ENCODE measurements at places on chromosomes 4 and X.
A peak's percentile ranks its signal among the peaks of the same experiment; 100 is the strongest.

DNA sequence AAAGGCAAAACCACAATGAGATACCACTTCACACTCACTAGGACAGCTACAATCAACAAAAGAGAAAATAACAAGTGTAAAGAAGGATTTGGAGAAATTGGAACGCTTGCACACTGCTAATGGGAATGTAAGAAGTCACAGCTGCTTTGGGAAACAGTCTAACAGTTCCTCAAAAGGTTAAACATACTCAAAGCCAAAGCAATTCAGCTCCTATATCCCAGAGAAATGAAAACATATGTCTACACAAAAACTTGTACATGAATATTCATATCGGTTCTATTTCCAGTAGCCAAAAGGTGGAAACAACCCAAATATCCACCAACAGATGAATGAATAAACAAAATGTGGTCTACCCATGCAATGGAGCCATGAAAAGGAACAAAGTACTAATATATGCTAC lies 64.0 kb downstream of the TEC start:
- no peak for DNase-seq

- peak; percentile 28 for DNase-seq
Measured at GRCh38 chr4:87973283-87974169, 2.0 kb upstream of the SPP1 start.

- no peak for DNase-seq
Measured at GRCh38 chr4:107319386-107319785, 283.3 kb upstream of the DKK2 start.

- no peak for DNase-seq
Measured at GRCh38 chrX:22069586-22069985, 37.5 kb downstream of the PHEX start.

- no peak for DNase-seq
Measured at GRCh38 chrX:140928739-140929138, 73.7 kb upstream of the SPANXB1 start.

DNA sequence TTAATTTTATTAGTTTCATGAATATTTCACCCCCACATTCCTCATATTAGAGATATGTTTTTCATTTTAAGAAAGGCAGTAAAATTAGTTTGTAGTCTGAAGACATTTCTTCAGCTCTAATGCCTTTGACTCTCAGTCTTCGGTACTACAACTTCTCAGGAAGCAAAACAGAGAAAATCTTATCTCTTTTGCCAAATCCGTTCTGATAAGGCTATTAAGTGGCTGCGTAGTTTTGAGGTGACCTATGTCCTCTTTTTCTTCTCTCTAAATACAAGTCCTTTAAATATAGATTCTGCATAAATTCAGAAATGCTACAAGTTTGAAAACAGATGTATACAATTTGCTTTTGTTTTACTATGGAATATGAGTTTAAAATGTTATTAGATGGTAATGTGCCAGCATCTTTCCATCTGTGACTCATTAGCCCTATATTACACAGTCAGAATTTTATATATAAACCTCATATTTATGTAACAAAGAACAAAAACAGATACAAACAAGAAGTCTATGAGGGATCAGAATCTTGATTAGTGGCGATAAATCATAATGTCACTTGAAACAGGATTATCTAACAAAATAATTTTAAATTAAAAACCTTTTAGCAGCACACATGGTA lies 181.2 kb upstream of the ETNPPL start:
- DNase-seq, result no peak

- DNase-seq, result no peak
Measured at GRCh38 chr4:105215609-105216313, 69.1 kb downstream of the TET2 start.
